Left renal cortex interstitium (tissue), 4 donors: ENCODE measurements at places on chromosomes 5 and 9. TPM values are rescaled to one million over a fixed set of nuclear protein-coding genes. Genes with fewer than 3 reads are reported as not detected.

UNC13B gene
- polyA plus RNA-seq, result 23.9 TPM

PCDHGB3 gene
- 1.9 TPM for polyA plus RNA-seq

ADRA1B gene
- 2.3 TPM for polyA plus RNA-seq

SMIM33 gene
- polyA plus RNA-seq, result not detected

SLC6A19 gene
- polyA plus RNA-seq, result 72.8 TPM

FAM169A gene
- 14.5 TPM for polyA plus RNA-seq

MAP1B gene
- polyA plus RNA-seq, result 19.7 TPM

TAF11L5 gene
- polyA plus RNA-seq, result not detected

FOXD4L5 gene
- 0.65 TPM for polyA plus RNA-seq

ADAMTS6 gene
- polyA plus RNA-seq, result 2.8 TPM

ROPN1L gene
- 0.65 TPM for polyA plus RNA-seq

OR2Y1 gene
- polyA plus RNA-seq, result not detected

STING1 gene
- 35.7 TPM for polyA plus RNA-seq

SH3PXD2B gene
- polyA plus RNA-seq, result 31.5 TPM

SLC6A7 gene
- 0.08 TPM for polyA plus RNA-seq

PPP3R2 gene
- 0.09 TPM for polyA plus RNA-seq

PCDHB4 gene
- polyA plus RNA-seq, result 2.0 TPM

NEUROG1 gene
- not detected for polyA plus RNA-seq

GBGT1 gene
- 2.6 TPM for polyA plus RNA-seq

MPDZ gene
- 49.7 TPM for polyA plus RNA-seq

UIMC1 gene
- 41.0 TPM for polyA plus RNA-seq

CYSRT1 gene
- 5.2 TPM for polyA plus RNA-seq

SHISAL2B gene
- not detected for polyA plus RNA-seq

IFNA21 gene
- 0.24 TPM for polyA plus RNA-seq

PDLIM4 gene
- polyA plus RNA-seq, result 18.0 TPM

TMC1 gene
- polyA plus RNA-seq, result 0.86 TPM

MAN1B1 gene
- polyA plus RNA-seq, result 70.4 TPM

CCDC192 gene
- polyA plus RNA-seq, result 1.5 TPM

C1QTNF2 gene
- polyA plus RNA-seq, result 0.90 TPM

BSPRY gene
- polyA plus RNA-seq, result 9.3 TPM

PPP2R2B gene
- polyA plus RNA-seq, result 13.1 TPM

SAXO1 gene
- polyA plus RNA-seq, result 0.14 TPM

MYMK gene
- polyA plus RNA-seq, result not detected

HEMGN gene
- polyA plus RNA-seq, result 2.5 TPM

GABRB2 gene
- 1.7 TPM for polyA plus RNA-seq

GALNT12 gene
- 11.2 TPM for polyA plus RNA-seq

TMEFF1 gene
- polyA plus RNA-seq, result 10.4 TPM

CTNND2 gene
- polyA plus RNA-seq, result 2.7 TPM
